ENCODE measurements at places on chromosomes 1 and 21.

DNA sequence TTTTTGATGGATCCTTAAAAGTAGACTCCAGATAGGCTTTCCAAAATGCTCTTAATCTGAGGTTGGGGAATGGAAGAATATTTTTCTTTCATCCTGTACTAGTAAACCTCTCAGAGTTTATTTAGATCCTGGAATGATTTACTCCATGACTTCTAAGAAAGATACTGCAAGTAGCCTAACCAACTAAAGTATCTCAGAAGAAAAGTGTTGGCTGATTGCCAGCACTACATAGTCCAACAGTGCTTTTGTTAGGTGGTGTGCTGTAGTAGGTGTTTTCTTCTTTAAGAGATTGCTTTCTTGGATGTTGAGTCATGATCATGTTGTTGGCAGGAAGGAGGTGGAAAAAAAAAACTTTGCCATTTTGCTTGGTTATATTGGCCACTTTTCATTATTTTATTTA lies 119.8 kb downstream of the OSBPL9 start:
- no peak for DNase-seq

DNA sequence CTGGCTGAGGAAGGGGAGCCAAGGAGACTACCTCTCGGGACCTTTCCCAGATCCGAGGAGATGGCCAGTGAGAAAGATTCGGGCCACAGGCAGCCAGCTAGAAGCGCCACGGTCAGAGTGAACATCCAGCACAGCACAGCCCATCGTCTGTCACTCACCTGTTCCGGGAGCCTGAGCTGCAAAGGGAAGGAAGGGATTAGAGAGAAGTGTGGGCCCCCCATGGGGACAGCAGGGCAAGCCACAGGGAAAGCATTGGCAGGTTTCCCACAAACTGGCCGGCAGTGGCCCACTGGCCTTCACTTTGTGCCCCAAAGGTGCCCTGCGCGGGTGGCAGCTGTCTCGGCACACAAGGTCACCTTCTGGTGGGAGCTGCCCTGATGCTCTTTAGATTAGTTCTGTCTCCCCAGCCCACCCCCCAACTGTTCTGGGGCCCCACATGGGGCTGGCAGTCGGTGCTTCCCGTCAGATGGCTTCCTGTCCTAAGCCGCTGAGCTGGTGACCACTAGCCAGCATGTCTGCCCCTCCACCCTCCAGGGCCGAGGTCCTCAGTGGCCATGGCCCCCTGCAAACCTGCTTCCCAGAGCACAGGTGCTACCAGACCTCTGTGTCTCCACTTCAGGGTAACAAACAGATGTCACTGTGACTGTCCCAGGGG lies 56.7 kb downstream of the LACTBL1 start:
- no peak for DNase-seq

- no peak for DNase-seq
Observed at GRCh38 chr1:168053681-168054080, 83.0 kb downstream of the GPR161 start.

GRCh38 chr1:77218477-77219165 lies 609 bp downstream of the PIGK start:
- DNase-seq = peak; percentile 3

DNA sequence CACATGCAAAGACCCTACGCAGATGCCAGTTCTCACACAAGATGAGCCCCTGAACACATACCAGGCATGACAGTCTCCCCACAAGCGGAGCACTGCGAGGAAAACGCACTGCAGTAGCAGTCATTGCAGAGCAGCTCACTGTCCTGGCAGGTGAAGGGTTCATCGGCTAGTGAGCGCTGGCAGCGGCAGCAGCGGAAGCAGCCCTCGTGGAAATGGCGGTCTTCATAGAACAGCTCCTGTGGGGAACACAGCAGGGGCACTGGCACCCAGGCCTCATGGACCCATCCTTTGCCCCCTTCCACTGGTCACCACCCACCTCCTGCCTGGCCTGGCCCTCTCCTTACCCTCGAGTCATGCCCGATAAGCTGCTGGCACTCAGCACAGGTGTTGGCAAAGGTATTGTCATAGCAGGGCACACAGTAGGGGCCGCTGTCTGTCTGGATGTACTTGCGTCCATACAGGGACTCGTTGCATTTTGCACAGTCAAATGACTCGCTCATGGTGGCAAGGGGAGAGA lies 6.3 kb downstream of the FHL3 start:
- DNase-seq = no peak

DNA sequence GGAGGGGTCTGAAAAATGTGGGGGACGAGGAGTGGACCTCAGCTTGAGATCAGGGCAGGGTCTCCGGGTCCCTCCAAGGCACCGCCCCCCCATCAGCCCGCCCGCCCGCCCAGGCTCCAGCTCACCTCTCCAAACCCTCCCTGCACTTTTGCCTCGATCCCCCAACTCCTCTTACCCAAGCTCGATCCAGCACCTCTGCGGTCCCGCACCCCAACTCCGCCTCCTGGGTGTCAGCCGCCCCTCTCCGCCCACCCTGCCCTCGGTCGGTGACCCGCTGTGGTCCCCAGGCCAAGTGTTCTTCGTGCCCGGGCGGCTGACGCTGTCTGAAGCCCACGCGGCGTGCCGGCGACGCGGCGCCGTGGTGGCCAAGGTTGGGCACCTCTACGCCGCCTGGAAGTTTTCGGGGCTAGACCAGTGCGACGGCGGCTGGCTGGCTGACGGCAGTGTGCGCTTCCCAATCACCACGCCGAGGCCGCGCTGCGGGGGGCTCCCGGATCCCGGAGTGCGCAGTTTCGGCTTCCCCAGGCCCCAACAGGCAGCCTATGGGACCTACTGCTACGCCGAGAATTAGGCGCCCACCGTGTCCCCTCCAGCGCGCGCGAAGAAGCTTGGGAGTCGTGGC lies 5.7 kb downstream of the HAPLN2 start:
- peak; percentile 13 for DNase-seq

- DNase-seq = no peak
Observed at GRCh38 chr1:230191079-230191804, 124.2 kb downstream of the GALNT2 start.

DNA sequence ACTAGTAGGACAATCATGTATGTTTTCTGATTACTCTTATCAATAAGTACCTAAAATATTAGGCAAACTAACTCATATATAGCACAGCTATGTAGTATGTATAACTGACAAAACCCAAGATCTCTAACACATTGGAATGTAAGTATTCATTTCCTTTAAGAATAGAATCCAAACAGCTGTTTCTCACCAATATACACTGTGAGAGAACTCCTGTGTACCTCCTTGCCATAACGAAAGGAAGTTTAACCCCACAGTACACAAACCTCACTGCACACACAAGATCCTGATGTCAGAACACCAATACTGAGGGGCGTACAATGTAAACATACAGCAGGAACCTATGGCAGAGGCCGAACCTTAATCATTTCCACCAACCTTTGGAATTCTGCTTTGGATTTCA lies 113.0 kb downstream of the SMYD3 start:
- no peak for DNase-seq

DNA sequence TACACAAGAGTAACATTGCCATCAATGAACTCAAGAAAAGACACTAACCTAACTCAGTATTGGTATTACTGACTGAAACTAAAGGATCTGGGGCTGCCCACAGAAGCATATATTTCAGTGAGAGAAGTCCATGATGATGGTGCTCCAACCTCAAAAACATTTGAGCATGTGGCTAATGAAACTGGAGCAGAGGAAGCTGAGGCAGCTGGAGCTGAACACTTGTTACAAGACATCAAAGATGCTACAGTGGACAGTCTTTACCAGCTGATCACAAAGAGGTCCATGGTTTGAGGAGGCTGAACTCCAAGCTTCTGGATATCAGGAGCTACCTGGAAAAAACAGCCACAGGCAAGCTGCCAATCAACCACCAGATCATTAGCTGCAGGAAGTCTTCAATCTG lies 42.2 kb upstream of the TTC39A start:
- DNase-seq = no peak

GRCh38 chr1:30051777-30052176 lies 671.6 kb downstream of the MATN1 start:
- DNase-seq = no peak

DNA sequence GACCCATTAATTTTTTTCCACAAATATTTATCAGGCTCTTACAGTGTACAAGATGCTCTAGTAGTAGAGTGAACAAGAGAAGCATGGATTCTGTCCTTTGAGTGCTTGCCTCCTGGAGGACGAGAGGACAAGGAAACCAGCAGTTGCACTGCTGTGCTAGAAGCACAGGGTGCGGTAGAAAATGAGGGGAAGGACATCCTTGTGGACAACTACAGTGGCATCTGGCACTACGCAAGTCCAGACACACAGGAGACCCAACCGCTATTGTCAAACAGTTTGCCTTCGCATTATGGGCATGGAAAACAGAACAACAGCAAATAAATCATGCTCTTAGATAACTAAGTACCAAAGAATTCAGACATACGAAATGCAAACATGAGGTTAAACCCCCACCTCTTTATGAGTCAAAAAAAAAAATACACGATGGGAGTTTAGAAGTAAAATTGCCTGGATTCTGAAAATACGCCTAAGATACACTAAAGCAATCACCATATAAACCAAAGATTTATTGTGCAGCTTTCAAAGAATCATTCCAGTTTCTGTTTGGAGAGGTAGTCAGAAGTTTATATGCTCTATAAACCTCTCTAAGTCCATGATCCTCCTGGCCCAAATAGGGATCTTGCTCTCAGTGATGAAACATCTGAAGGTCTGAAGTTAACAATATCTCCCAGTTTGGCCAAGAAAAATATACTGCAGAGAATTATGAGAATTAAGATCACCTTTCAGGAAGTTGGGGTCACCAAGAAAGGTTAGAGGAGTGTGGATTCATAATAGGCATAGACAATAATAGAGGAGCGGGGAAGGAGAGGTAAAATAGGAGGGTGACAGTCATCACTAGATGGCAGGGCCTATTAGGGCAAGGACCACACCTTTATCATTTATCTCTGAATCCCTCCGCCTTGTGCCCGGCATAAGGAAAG lies 307.8 kb downstream of the NFIA start:
- DNase-seq = no peak

DNA sequence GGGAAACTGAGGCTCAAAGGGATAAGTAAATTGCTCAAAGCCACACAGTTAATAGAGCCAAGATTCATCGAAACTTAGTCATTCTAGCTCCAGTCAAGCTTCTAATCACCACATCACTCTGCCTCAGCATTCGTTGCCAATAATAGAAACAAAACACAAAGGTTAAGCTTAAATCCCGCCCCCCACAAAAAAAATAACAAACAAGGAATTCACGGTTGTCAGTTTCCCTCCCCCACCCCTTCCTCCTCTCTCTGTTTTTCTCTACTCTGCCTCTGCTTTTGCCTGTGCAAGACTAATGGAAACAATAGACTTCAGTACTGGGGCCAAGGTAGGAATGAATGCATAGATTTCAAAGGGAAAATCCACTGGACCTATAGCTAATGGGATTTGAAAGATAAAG lies 70.7 kb upstream of the ZNF644 start:
- no peak for DNase-seq

GRCh38 chr1:192983349-192983980 lies 75.7 kb downstream of the UCHL5 start:
- peak; percentile 58 for DNase-seq

- DNase-seq = no peak
Observed at GRCh38 chr1:62196086-62196690, 1.5 kb downstream of the L1TD1 start.

GRCh38 chr1:25991937-25992688 lies 5.8 kb downstream of the PAFAH2 start:
- DNase-seq = no peak

DNA sequence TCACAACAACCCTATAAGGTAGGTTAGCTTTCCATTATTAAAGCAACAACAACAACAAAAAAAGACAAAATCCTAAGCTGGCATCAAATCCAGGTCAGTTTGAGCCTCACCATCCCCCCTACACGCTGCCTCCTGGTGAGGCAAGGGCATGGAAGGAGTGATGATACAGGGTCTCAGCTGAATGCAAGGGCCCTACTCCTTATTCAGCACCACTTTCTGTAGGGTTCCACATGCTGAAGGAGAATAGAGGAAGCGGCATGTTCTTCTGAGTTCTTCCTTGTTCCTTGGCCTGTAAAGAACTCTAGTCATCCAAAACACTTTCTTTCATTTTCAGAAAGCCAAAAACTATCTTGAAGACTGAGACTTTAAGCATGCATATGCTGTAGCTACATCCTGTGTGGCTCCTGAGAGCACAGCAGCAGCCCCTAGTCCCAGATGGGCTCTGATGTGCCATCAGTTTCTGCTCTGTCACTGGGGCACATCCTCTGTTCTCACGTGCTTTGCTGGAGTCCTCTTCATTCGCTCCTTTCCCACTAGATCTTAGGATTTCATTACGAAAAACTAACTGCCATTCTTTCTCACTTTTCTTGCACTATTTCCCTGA lies 6.2 kb downstream of the ILDR2 start:
- DNase-seq = no peak

GRCh38 chr1:12527564-12527963 lies 90.4 kb downstream of the DHRS3 start:
- DNase-seq = no peak
